ENCODE measurements at places on chromosomes 11 and 22.

GRCh38 chr11:45168366-45169130, 22.1 kb downstream of the PRDM11 start:
- no peaks in the 10 kb centered on the region for H3K27me3 ChIP-seq
- H3K4me3 ChIP-seq: no peak overlapping the region
- H3K4me1 ChIP-seq: peaks cover 49% of the 10 kb centered on the region
- no peak overlapping the region for H3K27ac ChIP-seq

- H3K4me1 ChIP-seq: peaks cover 70% of the 10 kb centered on the region
- H3K27me3 ChIP-seq: no peaks in the 10 kb centered on the region
- no peaks in the 10 kb centered on the region for H3K36me3 ChIP-seq
- peak within 1 kb of the TSS; percentile 94 for H3K27ac ChIP-seq
- no peak for DNase-seq
Measured at GRCh38 chr11:3165152-3165705, at the start of gene OSBPL5. Gene OSBPL5, minus strand, starts transcription at chr11:3165310. Its CDS starts 36,162 bp downstream, at chr11:3129148.

DNA sequence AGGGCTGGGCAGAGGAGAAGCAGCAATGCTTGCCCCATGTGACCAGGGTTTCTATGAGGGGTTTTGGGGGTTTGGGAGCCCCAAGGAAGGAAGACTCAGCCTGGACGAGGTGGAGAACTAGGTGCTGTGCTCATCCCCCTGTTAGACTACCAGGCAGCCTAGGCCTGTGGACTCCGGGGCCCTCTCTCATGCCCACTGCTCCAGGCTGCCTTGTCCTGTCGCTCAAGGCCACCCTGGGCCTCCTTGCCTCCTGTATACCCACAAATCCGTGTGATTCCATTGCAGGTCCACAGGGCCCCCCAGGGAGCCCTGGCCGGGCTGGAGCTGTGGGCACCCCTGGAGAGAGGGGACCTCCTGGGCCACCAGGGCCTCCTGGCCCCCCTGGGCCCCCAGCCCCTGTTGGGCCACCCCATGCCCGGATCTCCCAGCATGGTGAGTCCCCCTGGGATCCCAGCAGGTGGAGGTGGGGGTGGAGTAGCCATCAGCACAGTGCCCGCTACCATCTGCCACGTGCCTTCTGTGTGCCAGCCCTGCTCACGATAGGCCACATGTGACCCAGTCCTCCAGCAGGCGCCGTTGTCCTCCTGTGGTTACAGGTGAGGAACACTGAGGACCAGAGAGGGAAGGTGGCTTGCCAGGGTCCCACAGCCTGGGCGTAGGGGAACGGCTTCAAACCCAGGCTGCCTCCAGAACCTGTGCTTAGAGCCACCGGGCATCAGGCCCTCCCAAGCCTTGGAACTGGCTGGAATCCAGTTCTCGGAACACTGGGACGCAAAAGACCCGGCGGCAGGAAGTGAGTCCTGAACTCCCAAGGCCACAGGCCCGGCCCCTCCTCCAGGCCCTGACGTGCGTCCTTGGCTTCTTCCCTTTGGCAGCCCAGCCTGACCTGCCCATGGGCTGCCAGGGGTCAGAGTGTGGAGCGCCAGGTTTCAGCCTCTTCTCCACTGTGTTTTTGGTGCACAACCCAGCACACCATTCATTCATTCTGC, 26.6 kb downstream of the EMID1 start:
- no peak for DNase-seq
- no peaks in the 10 kb centered on the region for H3K27me3 ChIP-seq
- H3K4me3 ChIP-seq: no peak overlapping the region
- H3K4me1 ChIP-seq: no peaks in the 10 kb centered on the region
- H3K36me3 ChIP-seq: no peaks in the 10 kb centered on the region

GRCh38 chr11:64245797-64246620, 734 bp downstream of the PPP1R14B start:
- peaks cover 17% of the 10 kb centered on the region for H3K36me3 ChIP-seq
- no peaks in the 10 kb centered on the region for H3K27me3 ChIP-seq
- H3K4me1 ChIP-seq: peaks cover 56% of the 10 kb centered on the region
- peak overlapping the region; percentile 76 for H3K4me3 ChIP-seq
- H3K27ac ChIP-seq: peak overlapping the region; percentile 88
- no peak for DNase-seq

DNA sequence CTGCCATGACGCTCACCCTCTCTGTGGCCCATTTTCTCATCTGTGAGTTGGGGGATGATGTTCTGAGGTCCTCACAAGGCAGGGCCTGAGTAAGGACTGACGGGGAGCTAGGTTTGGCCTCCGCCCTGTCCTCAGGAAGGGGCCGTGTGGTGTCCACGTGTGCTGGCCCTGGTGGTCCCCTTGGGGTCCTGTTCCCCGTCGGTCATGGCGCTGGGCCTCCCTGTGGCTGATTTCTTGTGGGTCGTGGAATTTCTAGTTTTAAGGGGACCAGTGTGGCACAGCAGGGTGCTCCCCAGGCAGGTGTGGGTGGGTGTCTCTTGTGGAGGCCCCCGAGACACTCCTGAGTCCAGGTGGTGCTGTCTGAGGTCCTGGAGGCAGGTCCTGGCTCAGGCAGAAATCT, 5.9 kb downstream of the LINC01488 start:
- no peak overlapping the region for H3K4me3 ChIP-seq
- H3K27ac ChIP-seq: no peak overlapping the region
- H3K27me3 ChIP-seq: no peaks in the 10 kb centered on the region
- no peaks in the 10 kb centered on the region for H3K36me3 ChIP-seq

DNA sequence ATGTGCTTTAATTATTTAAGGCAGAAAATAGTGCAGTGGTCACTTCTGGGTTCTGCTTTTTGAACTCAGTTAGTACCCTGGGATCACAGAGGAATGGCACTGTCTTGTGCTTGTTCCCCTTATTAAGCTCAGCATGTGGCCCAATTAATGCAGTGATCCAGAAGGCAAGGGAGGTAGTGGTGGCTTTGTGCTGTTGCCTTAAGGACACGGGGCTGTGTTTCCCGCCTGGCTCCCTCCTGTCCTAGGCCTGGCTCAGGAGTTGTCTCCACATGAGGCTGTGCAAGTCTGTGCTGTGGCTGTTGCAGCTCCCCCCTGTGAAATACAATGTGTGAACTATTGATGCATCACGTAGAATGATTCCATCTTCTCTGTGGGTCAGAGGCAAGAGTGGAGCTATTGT, 49.2 kb upstream of the CABP7 start:
- DNase-seq: no peak
- H3K27ac ChIP-seq: no peak overlapping the region
- H3K36me3 ChIP-seq: peaks cover 81% of the 10 kb centered on the region
- H3K4me1 ChIP-seq: no peaks in the 10 kb centered on the region
- H3K4me3 ChIP-seq: no peak overlapping the region
- H3K27me3 ChIP-seq: no peaks in the 10 kb centered on the region

DNA sequence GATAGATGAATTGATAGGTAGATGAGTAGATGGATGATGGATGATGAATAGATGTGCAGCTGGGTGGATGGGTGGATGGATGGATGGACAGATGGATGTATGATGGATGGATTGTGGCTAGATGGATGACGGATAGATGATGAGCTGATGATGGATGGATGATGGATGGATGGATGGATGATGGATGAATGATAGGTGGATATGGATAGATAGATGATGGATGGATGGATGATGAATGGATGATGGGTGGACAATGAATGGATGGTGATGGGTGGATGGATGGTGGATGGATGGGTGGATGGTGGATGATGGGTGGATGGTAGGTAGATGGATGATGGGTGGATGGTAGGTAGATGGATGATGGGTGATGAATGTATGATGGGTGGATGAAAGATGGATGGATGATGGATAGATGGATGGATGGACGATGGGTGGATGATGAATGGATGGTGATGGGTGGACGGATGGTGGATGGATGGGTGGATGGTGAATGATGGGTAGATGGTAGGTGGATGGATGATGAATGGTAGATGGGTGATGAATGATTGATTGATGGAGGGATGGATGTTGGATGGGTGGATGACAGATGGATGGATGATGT, 1261.7 kb downstream of the BRD1 start:
- H3K4me1 ChIP-seq: no peaks in the 10 kb centered on the region
- no peak for DNase-seq
- H3K27ac ChIP-seq: no peak overlapping the region
- H3K4me3 ChIP-seq: no peak overlapping the region

DNA sequence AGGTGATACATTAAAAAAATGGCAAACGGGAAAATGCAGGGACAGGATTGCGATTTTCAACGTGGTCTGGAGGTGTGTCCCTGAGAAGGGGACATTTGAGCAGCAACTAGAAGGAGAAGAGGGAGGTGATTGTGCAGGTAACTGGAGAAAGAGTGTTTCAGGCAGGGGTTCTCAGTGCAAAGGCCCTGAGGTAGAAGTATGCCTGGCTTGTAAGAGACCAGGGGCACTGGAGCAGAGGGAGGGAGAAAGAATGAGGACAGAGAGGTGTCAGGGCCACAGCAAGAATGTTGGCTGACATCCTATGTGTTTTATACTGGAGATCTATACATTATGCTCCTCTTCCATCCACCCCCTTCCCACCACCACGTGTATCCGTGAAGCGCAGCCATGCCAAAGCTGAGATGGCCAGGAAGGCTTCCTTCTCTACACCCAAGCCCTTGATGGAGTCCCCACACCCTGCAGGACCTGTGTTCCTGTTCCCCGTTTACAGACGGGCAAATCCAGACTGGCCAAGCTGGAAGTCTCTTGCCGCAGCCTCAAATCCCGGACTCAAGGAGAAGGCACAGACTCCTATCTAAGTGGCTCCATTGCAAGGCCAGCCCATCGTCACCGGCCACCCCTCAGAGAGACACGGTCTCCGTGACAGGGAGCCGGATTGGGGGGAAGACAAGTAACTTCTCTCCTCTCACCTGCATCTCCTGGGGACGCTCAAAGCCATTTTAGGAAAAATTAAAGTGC, 416.1 kb downstream of the MN1 start:
- no peak overlapping the region for H3K4me3 ChIP-seq
- H3K36me3 ChIP-seq: no peaks in the 10 kb centered on the region
- no peaks in the 10 kb centered on the region for H3K4me1 ChIP-seq
- H3K27me3 ChIP-seq: peaks cover 13% of the 10 kb centered on the region

GRCh38 chr22:43567691-43568324, 156.0 kb downstream of the MPPED1 start:
- no peak overlapping the region for H3K4me3 ChIP-seq
- DNase-seq: peak; percentile 91
- H3K27me3 ChIP-seq: no peaks in the 10 kb centered on the region
- no peaks in the 10 kb centered on the region for H3K36me3 ChIP-seq
- H3K4me1 ChIP-seq: no peaks in the 10 kb centered on the region
- no peak overlapping the region for H3K27ac ChIP-seq

DNA sequence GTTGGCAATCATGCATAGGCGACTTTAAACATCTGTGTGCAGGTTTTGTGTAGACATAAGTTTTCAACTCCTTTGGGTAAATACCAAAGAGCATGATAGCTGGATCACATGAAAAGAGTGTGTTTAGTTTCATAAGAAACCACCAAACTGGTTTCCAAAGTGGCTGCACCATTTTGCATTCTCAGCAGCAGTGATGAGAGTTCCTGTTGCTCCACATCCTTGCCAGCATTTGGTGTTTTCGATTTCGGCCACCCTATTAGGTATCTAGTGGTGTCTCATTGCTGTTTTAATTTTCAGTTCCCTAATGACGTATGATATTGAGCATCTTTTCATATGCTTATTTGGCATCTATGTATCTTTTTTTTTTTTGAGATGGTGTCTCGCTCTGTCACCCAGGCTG, 62.8 kb upstream of the CCND1 start:
- no peaks in the 10 kb centered on the region for H3K4me1 ChIP-seq
- no peak overlapping the region for H3K4me3 ChIP-seq
- H3K36me3 ChIP-seq: no peaks in the 10 kb centered on the region
- H3K27ac ChIP-seq: no peak overlapping the region
- no peak for DNase-seq

DNA sequence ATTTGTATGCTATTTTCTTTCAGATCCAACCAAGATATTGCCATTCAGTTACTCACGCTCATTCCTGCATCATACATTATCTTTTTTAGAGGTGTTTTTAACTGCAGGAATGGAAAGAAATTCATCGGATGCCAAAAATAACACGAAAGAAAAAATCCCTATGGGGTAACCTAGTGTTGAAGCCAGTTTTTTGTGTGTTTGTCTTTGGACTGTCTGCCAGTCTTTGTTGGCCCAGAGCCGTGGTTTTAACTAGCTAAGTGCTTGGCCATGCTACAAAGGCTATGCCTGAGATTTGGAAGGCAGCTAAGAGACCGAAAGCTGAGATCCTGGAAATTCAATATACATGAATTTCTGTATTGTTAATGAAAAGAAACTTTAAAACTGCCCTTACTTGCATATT, 309.8 kb upstream of the CNTN5 start:
- no peak for DNase-seq
- no peaks in the 10 kb centered on the region for H3K4me1 ChIP-seq
- H3K4me3 ChIP-seq: no peak overlapping the region
- H3K27ac ChIP-seq: no peak overlapping the region
- H3K27me3 ChIP-seq: no peaks in the 10 kb centered on the region

GRCh38 chr11:22787551-22788162, 41.9 kb downstream of the SVIP start:
- no peak overlapping the region for H3K4me3 ChIP-seq
- H3K27me3 ChIP-seq: no peaks in the 10 kb centered on the region
- H3K36me3 ChIP-seq: no peaks in the 10 kb centered on the region

GRCh38 chr11:66547662-66548009, 933 bp downstream of the ACTN3 start:
- no peak overlapping the region for H3K4me3 ChIP-seq
- peaks cover 3% of the 10 kb centered on the region for H3K36me3 ChIP-seq
- peak overlapping the region; percentile 87 for H3K27ac ChIP-seq
- H3K4me1 ChIP-seq: peaks cover 48% of the 10 kb centered on the region
- no peak for DNase-seq

GRCh38 chr11:12591706-12592105, 82.5 kb upstream of the TEAD1 start:
- H3K4me1 ChIP-seq: peaks cover 5% of the 10 kb centered on the region
- no peak overlapping the region for H3K4me3 ChIP-seq
- no peaks in the 10 kb centered on the region for H3K27me3 ChIP-seq
- H3K36me3 ChIP-seq: no peaks in the 10 kb centered on the region
- DNase-seq: no peak
- H3K27ac ChIP-seq: no peak overlapping the region

DNA sequence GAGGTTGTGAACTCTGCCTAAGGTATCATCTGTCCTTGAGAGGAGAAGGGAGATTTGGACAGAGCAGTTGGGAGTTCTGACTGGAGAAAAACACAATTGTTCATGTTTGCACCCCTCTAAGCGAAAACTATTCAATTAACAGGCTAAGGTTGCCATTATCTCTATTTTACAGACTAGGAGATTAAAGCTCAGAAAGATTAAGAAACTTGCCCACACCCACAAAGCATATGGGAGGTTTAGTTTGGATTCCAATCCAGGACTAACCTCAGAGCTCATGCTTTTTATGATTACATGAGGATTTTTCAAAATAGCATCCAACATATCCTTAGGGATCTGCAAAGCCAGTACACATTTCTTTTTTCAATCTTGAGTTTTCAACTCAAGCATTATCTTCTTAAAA, 22.0 kb downstream of the GAB2 start:
- H3K4me3 ChIP-seq: no peak overlapping the region
- H3K4me1 ChIP-seq: peaks cover 17% of the 10 kb centered on the region
- H3K27me3 ChIP-seq: no peaks in the 10 kb centered on the region
- no peaks in the 10 kb centered on the region for H3K36me3 ChIP-seq
- no peak overlapping the region for H3K27ac ChIP-seq

DNA sequence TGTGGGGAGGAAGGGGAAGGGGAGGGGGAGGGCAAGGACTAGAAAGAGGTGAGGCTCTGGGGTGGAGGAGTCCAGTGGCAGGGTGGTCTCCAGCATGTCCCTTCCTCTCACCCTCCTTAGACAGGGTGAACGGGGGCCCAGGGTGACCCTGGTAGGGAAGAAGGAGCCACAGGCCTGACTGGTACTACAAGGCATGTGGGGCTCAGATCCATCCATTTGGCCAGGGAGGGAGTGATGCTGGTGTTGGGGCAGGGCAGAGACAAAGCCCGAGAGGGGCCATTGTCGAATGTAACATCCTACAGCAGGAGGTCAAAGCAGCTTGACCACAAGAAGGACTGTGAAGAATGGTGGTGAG, 69.0 kb upstream of the SHISAL1 start:
- no peaks in the 10 kb centered on the region for H3K36me3 ChIP-seq
- no peaks in the 10 kb centered on the region for H3K4me1 ChIP-seq
- DNase-seq: no peak
- no peak overlapping the region for H3K27ac ChIP-seq
- no peak overlapping the region for H3K4me3 ChIP-seq
- H3K27me3 ChIP-seq: no peaks in the 10 kb centered on the region

All from esophagus muscularis mucosa (tissue), 4 donors.